Activated naive CD8-positive, alpha-beta T cell treated with anti-CD3 and anti-CD28 coated beads, Interleukin-2, amount 10 ng/mL, durations not matched to agents 7 days and 5 days (primary cell): ENCODE measurements at places on chromosomes 7 and 10. TPM values are rescaled to one million over a fixed set of nuclear protein-coding genes. Genes with fewer than 3 reads are reported as not detected.

Gene STK31
- 0.48 TPM for total RNA-seq

Gene BAMBI
- total RNA-seq: 0.30 TPM

Gene PDE6C
- total RNA-seq: not detected

Gene NOBOX
- total RNA-seq: not detected

Gene ABCA13
- total RNA-seq: 0.06 TPM

Gene PCLO
- total RNA-seq: not detected

Gene CAV1
- total RNA-seq: 0.23 TPM

Gene ZNF239
- 2.1 TPM for total RNA-seq

Gene SEC31B
- total RNA-seq: 168 TPM

Gene FZD1
- total RNA-seq: 0.06 TPM

Gene ZNF394
- total RNA-seq: 71.2 TPM

Gene MYH16
- total RNA-seq: not detected

Gene CC2D2B
- total RNA-seq: not detected

Gene NUPR2
- total RNA-seq: not detected

Gene DNAJC30
- 10.0 TPM for total RNA-seq

Gene CDC14C
- not detected for total RNA-seq

Gene NUTM2E
- total RNA-seq: 0.37 TPM

Gene CALY
- total RNA-seq: 3.1 TPM

Gene PIP
- not detected for total RNA-seq

Gene ANKRD2
- not detected for total RNA-seq

Gene LDB1
- total RNA-seq: 117 TPM
